ENCODE measurements at places on chromosomes 5 and 9.
A peak's percentile ranks its signal among the peaks of the same experiment; 100 is the strongest.

- DNase-seq: no peak
Measured at GRCh38 chr5:132500244-132500930, 9.8 kb upstream of the IRF1 start.

- no peak for DNase-seq
Measured at GRCh38 chr5:51273021-51273420, 110.2 kb upstream of the ISL1 start.

DNA sequence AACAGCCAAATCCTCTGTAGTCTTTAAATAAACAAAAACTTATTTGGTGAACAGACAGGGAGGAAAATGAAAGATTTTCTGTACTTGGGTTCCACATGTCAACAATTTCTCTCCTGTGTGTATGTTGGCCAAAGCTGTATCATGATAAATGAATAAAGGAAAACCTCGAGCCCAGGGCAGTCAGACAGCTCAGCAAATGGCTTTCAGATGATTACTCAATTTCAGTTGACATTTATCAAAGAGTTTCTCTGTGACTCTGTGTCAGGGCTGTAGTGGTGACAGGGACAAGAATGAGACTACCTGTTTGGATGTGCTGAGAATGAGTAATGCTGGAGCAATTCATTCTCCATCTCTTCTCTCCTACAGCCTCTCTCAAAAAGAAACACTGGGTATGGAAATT is 45.7 kb upstream of the PTGS1 start:
- peak; percentile 2 for DNase-seq

- DNase-seq: no peak
Measured at GRCh38 chr9:123460091-123460490, 104.1 kb downstream of the CRB2 start.

- DNase-seq: no peak
Measured at GRCh38 chr9:33137781-33138264, 29.3 kb downstream of the B4GALT1 start.

- no peak for DNase-seq
Measured at GRCh38 chr9:73152543-73152844, 829 bp downstream of the ANXA1 start.

DNA sequence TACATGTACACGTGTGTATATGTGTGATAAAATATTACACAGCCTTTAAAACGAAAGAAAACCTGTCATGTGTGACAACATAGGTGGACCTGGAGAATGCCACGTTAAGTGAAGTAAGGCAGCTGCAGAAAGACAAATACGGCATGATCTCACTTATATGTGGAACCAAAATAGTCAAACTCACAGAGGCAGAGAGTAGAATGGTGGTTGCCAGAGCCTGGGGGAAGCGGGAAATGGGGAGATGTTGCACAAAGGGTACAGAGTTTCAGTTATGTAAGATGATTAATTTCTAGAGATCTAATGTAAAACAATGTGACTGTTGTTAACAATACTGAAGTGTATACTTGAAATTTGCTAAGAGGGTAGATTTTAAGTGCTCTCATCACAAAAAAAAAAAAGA is 34.8 kb downstream of the ADAMTS12 start:
- DNase-seq: no peak

DNA sequence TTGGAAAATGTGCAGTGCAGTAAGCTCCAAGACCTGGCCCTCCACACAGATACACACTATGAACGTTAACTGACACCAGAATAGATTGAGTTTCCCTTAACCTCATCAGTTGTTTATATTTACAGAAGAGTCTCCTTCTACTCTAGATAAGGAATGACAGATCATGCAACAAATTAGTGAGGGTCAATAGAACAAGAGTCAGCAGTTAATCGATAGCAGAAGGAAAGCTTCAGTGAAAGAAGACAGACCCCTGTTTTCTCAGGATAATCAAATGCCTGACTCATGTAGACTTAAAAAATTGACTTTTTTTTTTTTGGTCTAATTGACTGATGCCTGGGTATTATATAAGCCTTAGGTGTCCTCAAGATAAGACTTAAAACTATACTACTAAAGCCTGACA is 179.9 kb downstream of the DTWD2 start:
- DNase-seq: no peak

GRCh38 chr9:21674894-21675293 is 127.5 kb upstream of the MTAP start:
- no peak for DNase-seq

DNA sequence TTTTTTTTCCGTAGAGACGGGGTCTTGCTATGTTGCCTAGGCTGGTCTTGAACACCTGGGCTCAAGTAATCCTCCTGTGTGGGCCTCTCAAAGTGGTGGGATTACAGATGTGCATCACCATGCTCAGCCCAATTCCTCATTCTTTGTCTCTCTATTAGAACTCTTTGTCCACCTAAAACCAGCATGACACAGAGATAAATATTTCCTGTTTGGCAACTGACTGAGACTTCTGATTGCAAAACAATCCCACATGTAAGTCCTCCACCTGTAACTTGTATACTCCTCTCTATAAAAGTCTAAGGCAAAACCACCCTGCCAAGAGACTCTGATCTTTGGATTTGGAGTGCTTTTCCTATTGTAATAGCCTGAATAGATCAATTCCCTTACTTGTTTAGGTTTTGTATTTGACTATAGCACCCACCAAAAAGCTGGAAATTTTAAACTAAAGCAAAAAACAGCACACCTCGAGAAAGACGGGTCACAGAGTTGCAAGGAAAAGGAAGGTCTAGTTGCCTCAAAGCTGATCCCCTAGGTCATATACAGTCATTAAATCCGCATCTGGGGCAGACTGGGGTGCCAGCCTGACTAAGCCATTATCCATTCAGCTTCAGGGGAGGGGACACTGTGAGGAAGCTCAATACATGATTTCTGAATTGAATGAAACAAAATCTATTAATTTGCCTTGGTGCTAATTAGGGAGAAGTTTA is 13.5 kb upstream of the KIF27 start:
- no peak for DNase-seq

DNA sequence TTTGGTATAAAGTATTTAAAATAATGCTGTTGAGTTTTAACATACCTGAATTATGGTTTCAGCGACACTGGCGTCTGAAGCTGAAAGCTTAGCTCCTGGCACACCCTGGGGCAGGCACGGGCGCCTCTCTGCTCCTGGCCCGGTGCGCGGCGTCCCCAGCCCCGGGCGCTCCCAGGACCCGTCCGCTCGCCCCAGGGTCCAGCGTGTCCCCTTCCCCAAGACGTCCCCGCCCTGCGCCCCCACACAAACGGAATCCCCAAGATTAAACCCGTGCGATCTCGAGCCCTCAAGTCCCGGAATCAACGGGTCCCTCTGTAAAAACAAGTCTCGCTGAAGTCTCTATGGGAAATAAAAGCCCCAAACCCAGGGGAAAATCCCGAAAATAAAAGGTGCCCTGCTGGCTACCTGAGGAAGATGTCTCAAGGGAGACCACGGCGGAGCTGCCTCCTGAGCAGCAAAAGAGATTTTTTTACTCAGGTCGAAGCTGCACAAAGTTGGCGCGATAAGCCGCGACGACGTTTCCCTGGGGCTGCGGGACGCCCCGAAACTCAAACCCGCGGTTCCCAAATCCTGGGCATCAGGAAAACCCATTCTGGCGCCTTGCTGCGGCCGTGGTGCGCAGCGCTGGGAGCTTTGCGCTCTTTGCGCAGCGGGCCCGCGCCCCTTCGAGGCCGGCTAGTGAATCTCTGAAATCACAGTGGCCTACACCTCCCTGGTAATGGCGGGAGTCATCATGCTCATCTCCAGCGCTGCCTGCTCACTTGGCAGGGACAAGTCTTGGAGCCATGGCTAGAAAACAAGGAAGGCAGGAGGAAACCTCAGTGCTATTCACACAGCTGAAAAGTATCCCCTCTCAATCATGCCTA is 6.3 kb upstream of the IFNA8 start:
- no peak for DNase-seq

DNA sequence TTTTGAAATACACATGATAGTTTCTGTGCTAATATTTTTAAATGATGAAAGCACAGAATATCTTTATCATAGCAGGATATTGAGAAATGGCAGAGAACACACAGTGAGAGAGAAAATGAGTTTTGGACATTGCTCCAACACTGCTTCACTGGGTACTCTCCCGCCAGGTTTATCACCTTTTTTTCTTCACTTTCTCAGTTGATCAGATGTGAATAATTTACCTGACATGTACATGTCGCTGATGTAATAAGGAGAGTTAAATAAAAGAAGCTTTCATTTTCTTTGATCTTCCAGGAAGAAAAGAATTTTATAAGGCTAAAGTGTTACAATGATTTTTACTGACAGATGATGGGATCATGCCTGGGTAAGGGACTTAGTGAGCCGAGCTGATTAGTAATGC is 134.5 kb downstream of the ALDH1A1 start:
- no peak for DNase-seq

Measured in activated CD4-positive, alpha-beta T cell treated with anti-CD3 and anti-CD28 coated beads, Interleukin-2, Interleukin-4, amounts not matched to agents 100 ng/mL and 50 ng/mL, durations not matched to agents 16 hours and 8 hours (primary cell).